ENCODE measurements at places on chromosomes 7 and 10.

DNA sequence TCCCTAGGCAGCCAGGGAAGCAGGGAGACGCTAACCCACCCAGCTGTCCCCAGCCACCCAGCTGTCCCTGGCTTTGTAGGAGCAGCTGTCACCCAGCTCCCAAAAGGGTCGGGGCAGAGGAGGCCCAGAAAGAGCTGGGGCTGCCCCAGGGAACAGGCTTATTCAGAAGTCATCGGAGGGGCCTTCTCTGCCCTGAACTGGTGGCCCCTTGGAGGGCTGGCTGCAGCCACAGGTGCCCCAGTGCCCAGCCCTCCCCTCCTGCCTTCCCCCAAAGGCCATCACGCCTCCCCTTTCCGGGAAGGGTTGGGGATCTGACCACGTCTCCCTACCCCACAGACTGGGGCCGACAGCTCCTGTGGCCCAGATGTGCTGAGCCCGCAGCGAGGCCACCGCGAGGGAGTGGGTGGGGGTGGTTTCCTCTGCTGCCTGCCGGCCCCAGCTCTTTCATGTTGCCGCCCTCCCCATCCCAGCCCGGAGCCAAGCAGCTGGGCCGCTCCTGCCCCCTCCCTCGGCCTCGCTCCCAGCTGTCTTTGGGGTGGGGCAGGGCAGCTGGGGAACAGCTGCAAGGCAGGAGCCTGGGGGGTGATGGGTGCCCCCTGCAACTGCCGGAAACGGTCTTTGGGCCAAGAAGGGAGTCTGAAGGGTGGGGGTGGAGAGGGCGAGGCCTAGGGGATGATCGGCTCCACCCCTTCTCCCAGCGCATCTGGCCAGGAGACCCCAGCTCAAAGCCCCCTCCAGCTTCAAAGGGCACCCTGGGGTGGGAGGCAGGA lies 16.8 kb downstream of the TRIM8 start:
- peak; percentile 76 for DNase-seq

DNA sequence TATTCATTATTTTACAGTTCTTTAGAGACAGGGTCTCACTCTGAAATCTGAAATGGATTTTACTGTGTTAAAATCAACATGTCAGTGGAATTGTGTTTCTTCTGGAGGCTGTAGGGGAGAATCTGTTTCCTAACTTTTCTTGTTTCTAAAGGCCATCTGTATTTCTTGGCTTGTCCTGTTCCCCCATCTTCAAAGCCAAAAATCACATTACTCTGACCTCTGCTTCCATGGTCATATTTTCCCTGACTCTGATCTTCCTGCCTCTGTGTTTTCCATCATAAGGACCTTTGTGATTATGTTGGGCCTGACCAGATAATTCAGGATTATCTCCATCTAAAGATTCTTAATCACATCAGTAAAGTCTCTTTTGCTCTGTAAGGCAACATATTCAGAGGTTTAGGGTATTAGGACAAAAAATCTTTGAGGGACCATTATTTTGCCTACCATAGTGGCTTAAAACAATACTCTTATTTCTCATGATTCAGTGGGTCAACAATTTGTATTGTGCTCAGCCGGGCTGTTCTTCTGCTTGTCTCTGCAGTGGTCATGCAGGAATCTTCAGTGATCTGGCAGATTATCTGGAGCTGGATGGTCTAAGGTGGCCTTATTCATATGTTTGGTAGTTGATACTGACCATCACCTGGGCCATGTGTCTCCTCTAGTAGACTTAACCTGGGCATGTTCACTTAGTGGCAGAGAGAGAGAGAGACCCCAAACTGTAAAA lies 5.7 kb downstream of the ANLN start:
- no peak for DNase-seq

- no peak for DNase-seq
Measured at GRCh38 chr7:122304996-122305421, 459 bp upstream of the FEZF1 start.

- DNase-seq, result no peak
Measured at GRCh38 chr10:102451105-102451969, at the start of gene C10orf95. C10orf95 (minus strand) TSS chr10:102451543; CDS start chr10:102451093, 450 bp downstream.

GRCh38 chr7:149304006-149304405 lies 42.0 kb downstream of the ZNF783 start:
- no peak for DNase-seq

DNA sequence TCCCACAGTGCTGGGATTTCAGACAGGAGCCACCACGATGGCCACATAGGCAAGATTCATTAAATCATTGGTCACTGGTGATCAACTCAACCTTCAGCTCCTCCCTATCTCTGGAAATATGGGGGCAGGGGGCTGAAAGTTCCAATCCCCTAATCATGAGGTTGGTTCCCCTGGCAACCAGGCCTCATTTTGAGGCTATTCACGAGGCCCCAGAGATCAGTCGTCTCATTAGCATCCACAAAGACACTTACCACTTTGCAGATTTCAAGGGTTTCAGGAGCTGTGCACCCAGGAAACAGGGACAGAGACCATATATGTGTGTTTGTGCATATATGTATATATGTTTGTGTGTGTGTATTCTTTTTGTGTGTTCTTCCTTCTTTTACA lies 7.7 kb upstream of the GUSB start:
- no peak for DNase-seq

DNA sequence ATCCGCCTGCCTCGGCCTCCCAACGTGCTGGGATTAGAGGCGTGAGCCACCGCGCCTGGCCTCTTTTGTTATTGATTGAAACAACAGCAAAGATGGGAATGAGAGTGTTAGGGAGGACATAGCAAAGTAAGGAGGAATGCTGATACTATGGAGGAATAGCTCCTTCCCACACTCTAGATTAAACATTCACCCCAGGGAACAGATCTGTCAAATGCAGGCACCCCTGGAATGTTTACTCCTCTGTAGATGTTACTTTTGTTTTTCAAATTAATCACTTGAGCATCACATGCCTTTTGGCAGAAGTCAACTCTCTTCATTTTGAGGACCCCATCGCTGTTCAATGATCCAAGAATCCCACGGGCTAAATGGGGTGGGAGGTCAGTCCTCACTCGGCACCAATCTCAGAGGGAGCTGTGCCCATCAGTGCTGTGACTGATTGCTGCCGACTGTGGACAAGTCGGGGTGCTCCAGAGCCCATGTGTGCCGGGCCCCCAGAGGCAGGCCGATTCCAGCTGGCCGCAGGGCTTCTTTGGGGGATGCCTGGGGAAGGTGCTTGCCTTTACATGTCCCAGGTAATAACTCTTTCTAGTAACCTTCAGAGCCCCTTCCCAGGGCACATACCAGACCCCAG lies 10.2 kb upstream of the COBL start:
- DNase-seq, result no peak

DNA sequence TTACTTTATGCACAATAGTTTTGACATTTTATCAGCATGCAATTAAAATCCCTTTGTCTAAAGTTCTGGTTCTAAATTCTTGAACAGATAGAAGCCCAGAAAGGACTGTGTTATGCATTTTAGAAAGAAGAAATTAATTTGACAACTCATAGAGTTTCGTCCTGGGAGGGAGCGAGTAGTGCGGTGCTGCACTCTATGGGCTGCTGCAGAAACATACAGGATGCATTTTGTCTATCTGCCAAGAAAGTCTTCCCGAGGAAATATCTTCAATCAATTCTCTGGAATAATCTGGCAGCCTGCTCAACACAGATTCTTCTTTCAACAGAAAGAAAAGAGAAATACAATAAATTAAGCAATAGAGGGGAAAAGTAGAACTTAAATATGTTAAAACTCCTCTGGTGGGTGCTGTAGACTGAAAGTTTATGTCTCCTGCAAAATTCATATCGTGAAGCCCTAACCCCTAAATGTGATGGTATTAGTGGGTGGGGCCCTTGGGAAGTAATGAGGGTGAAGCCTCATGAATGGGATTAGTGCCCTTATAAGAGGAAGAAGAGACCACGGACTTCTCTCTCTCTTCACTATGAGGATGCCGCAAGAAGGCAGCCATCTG lies 39.0 kb upstream of the IFRD1 start:
- peak; percentile 53 for DNase-seq

All from HCEC 1CT (cell line).